ENCODE measurements at places on chromosomes 5 and 9.

GRCh38 chr5:112221128-112221527 lies 197.9 kb downstream of the EPB41L4A start:
- DNase-seq: no peak

DNA sequence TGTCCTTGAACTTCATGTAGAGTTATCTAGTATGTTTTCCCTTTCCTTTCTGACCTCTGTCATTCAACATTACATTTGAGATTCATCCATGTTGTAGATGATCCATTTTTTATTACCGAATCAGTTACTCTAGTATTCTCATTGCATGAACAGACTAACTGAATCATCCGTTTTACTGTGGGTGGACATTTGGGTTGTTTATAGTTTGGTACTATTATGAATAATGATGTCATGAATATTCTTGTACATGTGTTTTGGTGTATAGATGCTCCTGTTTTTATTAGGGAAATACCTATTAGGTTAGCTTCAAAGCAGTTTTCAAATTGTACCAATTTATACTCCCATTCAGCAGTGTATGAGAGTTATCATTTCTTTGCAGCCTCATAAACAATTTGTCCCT lies 94.3 kb upstream of the NIPAL4 start:
- no peak for DNase-seq

- DNase-seq: no peak
Measured at GRCh38 chr5:96022971-96023370, 61.3 kb upstream of the ELL2 start.

DNA sequence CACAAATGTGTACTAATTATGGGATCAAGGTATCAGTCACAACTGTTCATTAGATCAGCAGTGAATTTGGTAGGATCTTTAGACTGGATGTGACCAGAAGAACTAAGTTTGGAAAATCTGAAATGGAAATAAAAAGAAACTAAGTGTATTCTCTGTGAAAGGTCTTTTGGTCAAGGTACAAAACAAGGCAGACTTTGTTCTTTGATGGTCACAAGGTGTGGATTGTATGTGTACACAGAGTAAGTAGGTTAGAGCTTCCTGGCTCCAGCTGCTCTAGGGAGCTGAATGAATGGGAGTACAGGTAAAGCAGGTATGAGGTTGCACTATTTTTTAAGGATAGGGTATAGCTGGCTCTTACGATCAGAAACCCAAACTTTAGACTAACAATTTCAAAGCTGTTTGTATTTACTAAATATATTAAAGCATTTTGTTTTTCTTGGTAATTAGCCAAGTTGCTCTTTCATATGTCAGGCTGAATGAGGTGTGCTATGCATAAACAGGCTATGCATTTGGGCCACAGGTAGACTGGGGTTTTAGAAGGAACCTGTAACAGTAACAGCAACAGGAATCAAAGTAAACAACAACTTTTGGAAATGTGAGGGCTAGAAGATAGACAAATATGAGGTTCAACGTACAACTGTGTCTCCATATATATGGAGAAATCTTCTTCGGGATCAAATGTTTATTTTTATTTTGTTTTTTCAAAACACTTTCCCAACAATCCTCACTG lies 32.5 kb downstream of the FAM169A start:
- DNase-seq: no peak

GRCh38 chr5:38867416-38867815 lies 21.6 kb downstream of the OSMR start:
- no peak for DNase-seq

- no peak for DNase-seq
Measured at GRCh38 chr9:118336250-118336942, 632.2 kb downstream of the TLR4 start.

DNA sequence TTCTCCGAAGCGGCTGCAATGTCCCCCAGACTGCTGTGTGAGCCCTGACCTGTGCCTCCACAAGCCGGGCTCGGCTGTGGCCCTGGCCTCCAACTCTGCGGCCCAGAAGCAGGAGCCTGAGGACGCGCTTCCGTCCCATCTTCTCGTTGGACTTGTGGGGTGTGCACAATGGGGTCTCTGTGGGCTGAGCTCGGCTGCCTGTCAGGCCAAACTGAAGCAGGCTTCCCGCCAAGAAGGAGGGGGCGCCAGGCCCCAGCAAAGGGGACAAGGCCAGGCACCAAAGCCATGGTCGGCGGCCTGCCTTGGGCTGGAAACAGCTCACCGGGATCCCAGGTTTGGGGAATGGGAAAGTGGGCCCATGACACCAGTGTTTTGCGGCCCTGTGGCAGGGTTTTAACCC lies 4.1 kb downstream of the NOTCH1 start:
- DNase-seq: no peak

- DNase-seq: no peak
Measured at GRCh38 chr5:174172152-174172551, 126.6 kb downstream of the NSG2 start.

DNA sequence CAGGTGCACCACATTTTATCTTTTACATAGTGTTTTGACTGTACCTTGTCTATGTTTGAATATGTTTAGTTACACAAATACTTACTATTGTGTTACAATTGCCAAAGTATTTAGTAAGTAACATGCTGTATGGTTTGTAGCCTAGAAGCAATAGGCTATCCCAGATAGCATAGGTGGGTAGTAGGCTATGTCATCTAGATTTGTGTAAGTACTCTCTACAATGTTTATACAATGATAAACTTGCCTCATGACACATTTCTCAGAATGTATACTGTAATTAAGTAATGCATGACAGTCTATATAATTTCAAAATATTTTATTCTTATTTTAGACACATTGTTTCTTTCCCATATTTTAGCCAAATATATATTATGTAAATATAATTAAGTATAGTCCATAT lies 836.8 kb upstream of the CDH9 start:
- no peak for DNase-seq

Measured in GM10248 (cell line).